ENCODE measurements at places on chromosomes 3 and 15. TPM values are rescaled to one million over a fixed set of nuclear protein-coding genes. Genes with fewer than 3 reads are reported as not detected.

The MRPL3 gene
- 175 TPM for total RNA-seq

The RFTN1 gene
- 4.9 TPM for total RNA-seq

DNA sequence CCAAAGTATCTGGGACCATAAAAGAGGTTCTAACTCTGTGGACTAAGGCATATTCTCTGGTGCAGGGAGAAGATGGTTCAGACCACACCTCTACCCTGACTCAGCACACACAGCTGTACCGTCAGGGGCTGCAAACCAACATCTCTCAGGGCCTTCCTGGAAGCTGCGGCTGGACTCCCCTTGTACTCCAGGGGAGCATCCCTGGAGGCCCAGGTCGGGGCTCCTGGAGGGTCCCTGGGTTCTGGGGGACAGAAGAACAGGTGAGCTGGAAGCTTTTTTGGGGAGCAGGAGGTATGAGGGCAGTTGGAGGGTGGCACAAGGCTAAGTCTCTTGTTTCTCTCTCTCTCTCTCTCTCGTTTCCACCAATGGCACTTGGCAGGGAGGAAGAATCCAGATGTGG lies 60.5 kb downstream of the LINGO1 start:
- H3K36me3 ChIP-seq: no peaks in the 10 kb centered on the region
- H3K27ac ChIP-seq: no peak overlapping the region
- H3K4me3 ChIP-seq: no peak overlapping the region
- no peak for DNase-seq

DNA sequence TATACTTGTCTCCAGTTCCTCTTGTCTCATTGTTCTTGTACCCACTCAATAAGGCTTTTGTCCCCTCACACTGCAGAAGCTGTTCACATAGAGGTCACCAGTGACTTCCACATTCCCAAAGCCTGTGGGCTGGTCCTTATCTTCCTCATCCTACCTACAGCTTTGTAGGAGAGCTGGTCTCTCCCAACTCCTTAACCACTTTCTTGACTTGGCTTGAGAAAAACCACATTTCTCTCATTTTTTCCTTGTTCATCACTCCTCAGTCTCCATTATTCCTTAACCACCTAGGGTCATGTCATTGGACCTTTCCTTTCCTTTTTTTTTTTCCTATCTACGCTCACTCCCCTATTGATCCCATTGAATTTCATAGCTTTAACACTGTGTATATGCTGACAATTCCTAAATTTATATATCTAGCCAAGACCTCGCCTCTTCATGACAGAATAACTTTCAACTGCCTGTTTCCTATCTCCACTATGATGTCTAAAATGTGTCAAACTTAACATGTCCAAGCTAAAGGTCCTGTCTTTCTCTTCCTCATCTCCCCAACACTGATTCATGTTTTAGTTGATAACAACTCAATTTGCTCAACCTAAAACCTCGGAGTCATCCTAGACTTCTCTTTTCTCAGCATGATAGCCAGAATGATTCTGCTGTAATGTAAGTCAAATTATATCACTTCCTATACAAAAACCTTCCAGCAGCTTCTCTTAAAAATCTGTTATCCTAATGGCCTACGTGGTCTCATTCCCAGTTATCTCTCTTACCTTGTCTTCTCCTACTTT lies 49.5 kb downstream of the CEP63 start:
- no peak for DNase-seq
- H3K4me3 ChIP-seq: no peak overlapping the region
- no peaks in the 10 kb centered on the region for H3K27me3 ChIP-seq
- H3K36me3 ChIP-seq: 0 out of 2 replicates have a peak, but pooled peaks cover 3% of the 10 kb centered on the region
- no peaks in the 10 kb centered on the region for H3K4me1 ChIP-seq

DNA sequence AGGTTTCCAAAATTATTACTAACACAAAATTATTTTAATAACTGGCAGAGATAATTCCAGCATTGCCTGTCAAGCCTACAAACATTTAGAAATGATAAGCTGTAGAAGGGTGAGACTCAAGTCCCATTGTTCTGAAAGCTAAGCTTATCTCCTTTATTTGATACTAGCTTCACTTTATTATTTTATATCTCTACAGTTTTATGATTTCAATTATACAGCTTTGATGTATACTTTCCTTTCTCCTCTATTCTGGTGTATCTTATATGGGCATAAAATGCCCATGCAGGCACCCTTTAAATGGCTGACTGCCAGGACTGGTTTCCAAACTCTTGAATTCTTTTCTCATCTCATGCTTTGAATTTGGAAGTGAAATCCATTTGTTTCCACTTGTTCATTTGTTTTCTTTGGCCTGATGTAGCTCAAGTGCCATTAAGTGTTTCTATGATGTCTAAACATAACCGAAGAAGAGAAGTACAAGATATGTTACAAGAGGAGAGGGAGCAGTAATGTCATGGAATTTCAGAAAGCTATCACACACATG lies 372.1 kb upstream of the ARHGEF26 start:
- H3K36me3 ChIP-seq: no peaks in the 10 kb centered on the region
- H3K4me1 ChIP-seq: no peaks in the 10 kb centered on the region

- H3K4me3 ChIP-seq: no peak overlapping the region
- no peaks in the 10 kb centered on the region for H3K27me3 ChIP-seq
- peaks cover 7% of the 10 kb centered on the region for H3K4me1 ChIP-seq
- no peak overlapping the region for H3K27ac ChIP-seq
Observed at GRCh38 chr3:123084738-123085237, 18.0 kb downstream of the PDIA5 start.

DNA sequence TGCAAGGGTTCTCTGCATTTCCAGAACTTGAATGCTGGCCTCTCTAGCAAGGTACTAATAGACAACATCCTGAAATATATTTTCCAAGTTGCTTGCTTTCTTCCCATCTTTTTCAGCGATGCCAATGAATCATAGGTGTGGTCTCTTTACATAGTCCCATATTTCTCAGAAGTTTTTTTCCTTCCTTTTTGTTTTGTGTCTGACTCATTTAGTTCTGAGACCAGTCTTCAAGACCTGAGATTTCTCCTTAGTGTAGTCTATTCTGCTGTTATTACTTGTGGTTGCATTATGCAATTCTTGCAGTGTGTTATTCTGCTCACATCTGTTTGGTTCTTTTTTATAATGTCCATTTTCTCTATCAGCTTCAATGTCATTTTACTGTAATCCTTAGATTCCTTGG lies 1265.0 kb upstream of the ALCAM start:
- H3K36me3 ChIP-seq: no peaks in the 10 kb centered on the region
- H3K27me3 ChIP-seq: no peaks in the 10 kb centered on the region
- no peak overlapping the region for H3K27ac ChIP-seq
- no peak for DNase-seq
- H3K4me1 ChIP-seq: peaks cover 4% of the 10 kb centered on the region

All from H1 (cell line).